ENCODE measurements at places on chromosomes 2 and 18.

DNA sequence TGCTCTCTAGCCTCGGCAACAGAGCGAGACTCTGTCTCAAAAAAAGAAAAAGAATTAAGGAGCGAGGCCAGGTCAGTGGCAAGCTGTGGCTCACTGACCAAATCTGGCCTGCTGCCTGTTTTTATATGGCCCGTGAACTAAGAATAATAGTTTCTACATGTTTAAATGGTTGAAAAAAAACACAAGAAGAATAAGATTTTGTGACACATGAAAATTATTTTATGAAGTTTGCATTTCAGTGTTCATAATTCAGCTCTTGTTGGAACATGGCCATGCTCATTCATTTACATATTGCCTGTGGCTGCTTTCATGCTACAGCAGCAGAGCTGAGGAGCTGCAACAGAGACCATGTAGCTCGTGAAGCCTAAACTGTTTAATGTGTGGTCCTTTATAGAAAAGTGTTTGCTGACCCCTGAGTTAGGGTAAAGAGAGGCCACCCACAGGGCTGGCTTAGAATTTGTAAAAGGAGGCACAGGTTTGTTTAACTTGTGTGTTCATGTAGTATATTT, 59.5 kb downstream of the MFSD6 start:
- DNase-seq = no peak

DNA sequence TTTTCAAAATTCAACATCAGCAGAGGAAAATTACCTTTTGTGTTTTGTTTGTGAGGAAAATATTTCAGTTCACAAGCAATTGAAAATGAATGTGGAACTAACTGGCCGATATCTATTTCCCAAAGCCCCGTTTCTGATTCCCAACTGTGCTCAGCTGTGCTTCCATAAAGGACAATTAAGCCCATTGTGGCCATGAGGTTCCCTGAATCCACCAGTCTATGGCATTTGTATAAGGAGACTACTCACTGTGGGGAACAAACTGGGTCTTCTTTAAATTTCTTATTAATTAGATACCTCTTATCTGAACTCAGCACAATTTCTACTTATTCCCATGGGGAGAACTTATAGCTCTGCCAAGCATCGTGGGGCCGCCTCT, 31.4 kb upstream of the AGAP1 start:
- DNase-seq = no peak

DNA sequence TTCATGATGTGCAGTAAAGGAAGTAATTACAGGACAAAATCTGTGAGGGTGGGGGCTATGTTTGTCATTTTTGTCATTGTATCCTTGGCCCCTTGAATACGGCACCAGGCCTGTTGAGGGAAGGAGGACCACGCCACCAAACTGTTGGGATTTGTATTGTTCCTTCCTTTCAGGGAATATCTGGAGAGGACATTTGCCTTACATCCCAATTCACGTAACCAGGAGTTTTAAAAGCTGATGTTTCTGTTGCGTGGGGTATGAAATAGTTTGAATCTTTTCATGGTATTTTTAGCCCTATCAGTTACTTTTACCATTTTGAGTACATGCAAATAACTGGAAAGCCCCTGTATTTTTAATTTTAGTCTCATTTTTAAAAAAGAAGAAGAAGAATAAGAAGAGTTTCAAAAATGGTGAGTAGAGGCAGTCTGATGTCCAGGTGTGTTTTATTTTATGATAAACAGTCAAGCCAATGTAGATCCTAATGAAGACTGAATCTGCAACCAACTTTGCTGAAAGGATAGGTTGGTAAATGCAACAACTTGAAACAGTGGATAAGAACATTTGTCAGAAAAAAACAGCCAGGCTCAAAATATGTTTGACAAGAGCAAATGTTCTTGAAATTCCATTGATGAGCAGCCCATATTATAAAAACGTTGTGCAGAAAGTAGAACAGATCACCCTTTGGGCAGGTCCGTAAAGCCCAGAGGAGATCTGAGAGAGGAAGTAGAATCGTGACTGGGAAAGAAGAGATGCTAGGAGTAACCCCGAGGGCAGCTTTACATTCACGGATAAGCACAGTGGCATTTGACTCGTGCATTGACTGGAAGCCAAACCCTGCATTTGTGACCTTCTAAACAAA, 54.5 kb downstream of the RASGRP3 start:
- no peak for DNase-seq

DNA sequence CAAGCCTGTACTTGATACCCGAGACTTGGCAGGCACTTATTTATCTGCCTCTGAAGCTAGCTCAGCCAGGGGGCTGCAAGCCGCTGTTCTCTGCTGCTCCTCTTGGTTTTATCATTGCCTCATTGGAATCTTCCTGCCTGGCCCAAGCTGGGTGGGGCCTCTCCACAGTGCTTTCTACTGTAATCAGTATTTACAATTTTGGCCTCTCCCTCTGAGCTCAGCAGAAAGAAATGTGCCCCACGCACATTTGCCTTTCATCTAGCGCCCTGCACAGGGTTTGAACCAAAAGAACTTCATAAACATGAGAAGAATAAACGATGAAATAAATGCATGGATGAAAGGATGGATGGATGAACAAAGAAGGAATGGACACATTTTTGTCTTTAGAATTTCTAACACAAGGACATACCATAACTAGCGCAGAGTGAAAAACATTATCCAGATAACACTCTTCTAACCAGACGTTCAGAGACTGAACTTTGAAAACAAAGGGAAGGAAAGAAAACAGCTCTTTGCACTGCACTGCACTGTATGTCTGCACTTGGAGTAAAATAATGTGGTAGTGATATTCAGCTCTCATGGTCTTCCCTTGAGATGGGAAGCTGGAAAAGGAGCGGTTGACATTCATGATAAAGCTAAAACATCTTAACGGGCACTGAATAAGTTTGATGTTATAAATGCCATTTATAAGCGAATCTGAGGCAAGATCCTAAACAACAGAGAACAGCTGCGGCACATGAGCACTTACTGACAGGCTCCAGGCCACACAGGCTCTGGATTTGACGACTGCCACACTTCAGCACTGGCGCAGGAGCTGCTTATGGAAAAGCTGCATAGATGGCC, 86.8 kb upstream of the SP3 start:
- no peak for DNase-seq

GRCh38 chr2:228059735-228060134, 121.8 kb downstream of the SPHKAP start:
- no peak for DNase-seq

DNA sequence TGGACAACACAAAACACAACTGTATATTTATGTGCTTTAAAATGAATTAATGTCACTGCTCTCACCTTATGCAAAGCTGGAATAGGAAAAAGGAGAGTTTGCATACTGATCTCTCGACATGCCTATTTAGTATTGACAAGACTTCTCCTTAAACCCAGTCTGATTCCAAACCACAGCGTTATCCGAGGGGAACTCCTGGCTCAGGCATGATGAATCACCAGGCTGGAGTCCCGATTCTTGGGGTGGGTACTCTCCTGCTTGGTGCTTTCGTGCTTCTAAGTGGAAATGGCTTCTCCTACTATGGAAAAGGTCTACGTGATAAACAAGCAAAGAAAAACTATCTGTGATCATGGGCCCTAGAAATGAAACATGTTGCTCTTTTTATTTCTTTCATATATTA, 88.9 kb upstream of the SLC35G4 start:
- no peak for DNase-seq
